ENCODE measurements at places on chromosomes 5 and 9.

DNA sequence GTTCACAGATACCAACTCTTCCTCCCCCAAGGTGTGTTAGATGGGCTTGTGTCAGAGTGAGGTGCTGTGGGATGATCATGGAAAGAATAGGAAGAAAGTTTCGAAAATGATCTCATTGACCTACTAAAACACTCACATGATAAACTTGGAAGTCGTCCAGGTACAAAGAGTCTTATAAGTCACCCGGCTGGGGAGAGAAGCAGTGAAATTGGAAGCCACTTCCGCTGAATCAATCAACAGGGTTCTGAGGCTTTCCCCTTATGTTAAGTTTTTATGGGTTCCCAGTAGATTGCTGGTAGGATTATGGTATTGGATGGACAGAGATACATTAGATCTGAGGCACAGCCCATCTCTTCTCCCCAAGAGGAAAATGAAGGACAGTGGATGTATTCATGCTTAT lies 218.8 kb upstream of the MSX2 start:
- no peak for DNase-seq

- no peak for DNase-seq
These were observed 982.5 kb downstream of the TLE4 start for GRCh38 chr9:80554301-80554700.

GRCh38 chr5:17042041-17042440 lies 106.0 kb upstream of the MYO10 start:
- DNase-seq = no peak

- no peak for DNase-seq
These were observed 73.7 kb upstream of the STK32A start for GRCh38 chr5:147160902-147161700.

DNA sequence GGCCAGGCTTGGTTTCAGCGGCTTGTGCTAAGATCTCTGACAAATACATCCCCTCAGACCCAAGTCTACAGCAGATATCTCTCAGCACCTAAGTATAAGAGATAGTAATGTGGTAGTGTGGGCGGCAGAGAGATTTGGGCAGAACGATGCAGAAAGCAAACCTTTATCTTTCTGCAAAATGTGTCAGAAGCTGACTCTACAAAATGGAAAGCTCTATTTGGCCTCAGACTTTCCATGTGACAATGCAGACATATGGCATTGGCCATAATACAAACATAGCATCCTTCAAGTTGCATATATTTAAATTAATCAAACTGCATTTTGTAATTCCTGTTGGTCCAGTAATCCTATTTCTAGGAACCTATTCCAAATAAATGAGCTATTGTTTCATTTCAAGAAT lies 102.5 kb upstream of the RAI14 start:
- DNase-seq = no peak

DNA sequence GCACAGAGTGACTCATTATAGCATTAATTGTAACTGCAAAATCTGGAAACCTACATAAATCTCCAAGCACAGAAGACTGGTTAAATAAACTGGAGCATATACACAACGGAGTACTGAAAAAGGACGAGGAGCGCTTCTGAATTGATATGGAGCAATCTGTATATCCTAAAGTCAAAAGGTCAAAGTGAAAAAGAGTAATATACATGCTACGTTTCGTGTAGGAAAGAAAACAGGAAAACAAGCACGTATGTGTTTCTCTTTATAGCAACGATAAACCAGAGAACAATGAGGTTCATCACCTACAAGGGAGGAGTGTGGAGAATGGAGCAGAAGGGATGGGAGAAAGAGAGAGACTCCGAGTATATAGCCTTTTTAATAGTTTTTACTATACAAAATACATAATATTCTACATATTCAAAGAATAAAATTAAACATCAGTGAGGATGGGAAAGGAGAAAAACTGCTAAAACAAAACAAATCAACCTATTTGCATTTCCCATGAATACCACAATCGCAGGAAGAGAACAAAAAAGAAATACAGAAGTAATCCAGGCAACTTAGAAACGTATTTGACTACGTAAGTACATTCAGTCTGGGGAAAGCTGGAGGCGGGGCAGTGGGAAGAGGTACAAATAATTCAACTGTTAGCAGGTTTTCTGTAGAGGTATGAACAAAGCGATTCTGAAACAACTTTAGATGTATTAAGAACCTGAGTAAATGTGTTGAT lies 7.8 kb downstream of the ZFP62 start:
- DNase-seq = no peak

Measured in stimulated activated CD4-positive, alpha-beta T cell treated with anti-CD3 and anti-CD28 coated beads, Interleukin-2, amount 100 ng/mL, for 48 hours (primary cell).